ENCODE measurements at places on chromosomes 1 and 21.

DNA sequence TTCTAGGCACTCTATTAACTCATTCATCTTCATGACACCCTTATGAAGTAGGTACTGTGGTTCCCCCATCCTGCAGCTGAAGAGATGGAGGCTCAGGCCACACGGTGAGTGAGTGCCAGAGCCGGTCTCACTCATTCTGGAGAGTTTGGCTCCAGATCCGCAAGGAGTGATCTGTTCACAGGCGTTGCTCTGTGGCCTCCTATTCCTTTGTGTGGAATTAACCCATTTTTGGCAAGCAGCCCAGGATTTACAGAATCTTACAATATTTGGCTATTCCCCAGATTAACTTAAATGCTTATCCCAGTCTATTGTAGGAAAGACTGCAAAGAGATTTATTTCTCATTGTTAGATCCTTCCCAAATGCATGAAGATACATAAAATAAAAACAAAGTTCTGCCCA lies 29.6 kb downstream of the KIAA0040 start:
- no peak for DNase-seq

DNA sequence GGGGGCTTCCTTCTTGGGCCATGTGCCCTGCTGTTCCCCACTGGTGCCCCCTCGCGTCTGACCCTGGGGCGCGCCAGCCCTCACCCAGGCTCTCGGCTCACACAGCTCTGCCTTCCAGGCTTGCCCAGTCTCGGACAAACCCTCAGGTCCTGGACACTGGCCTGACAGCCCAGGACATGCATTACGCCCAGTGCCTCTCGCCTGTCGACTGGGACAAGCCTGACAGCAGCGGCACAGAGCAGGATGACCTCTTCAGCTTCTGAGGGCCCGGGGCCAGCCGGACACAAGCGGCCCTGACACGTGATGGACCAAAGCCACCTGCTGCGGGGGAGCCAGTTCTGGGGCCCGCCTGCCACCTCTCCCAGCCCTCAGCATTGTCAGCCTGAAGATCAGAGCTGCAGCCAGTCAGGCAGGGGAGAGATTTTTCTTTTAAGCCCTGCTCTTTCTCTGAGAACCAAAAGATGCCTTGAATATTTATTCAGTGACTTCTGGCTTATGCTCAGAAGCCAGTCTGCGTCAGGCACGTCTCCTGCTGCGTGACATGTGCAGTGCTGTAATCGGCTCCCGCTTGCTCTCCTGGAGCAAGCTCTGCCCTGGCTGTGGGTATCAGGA lies 23.4 kb downstream of the LDLRAP1 start:
- DNase-seq, result no peak

- no peak for DNase-seq
These were observed 1.0 kb upstream of the CDKN2C start for GRCh38 chr1:50968821-50969610.

DNA sequence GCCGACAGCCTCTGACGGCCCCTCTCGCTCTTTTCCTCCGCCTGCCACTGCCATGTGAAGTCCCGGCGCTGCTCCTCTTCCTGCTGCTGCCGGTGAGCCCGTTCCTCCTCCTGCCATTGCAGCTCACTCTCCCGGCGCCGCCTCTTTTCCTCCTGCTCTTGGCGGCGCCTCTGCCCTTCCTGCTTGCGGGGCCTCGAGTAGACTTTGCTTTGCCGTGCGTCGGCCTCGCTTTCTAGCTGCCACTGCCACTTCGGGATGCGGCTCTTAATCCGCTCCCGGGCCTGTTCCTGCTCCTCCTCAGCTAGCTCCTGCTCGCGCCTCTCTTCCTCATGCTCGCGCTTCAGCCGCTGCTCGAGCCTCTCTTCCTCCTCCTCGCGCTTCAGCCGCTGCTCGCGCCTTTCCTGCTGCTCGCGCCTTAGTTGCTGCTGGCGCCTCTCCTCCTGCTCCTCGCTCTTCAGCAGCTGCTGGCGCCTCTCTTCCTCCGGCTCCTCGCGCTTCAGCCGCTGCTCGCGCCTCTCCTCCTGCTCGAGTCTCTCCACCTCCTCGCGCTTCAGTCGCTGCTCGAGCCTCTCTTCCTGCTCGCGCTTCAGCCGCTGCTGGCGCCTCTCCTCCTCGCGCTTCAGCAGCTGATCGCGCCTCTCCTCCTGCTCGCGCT lies 4.3 kb downstream of the TCHH start:
- no peak for DNase-seq

DNA sequence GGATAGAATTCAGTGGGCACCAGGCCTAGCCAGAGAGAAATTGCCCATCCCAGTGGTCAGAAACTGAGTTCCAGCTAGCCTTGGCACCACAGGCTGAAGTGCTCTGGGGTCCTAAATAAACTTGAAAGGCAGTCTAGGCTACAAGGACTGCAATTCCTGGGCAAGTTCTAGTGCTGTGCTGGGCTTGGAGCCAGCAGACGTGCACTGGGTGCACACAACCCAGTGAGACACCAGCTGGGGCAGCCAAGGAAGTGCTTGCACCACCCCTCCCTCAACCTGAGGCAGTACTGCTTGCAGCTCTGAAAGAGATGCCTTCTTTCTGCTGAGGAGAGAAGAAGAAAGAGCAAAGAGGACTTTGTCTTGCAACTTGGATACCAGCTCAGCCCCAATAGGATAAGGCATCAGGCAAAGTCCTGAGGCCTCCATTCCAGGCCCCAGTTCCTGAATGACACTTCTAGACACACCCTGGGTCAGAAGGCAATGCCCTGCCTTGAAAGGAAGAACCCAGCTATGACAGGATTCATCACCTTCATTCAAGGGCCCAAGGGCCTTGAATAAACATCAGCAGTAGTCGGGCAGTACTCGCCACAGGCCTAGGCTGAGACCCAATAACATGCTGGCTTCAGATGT lies 55.1 kb downstream of the OVGP1 start:
- no peak for DNase-seq

DNA sequence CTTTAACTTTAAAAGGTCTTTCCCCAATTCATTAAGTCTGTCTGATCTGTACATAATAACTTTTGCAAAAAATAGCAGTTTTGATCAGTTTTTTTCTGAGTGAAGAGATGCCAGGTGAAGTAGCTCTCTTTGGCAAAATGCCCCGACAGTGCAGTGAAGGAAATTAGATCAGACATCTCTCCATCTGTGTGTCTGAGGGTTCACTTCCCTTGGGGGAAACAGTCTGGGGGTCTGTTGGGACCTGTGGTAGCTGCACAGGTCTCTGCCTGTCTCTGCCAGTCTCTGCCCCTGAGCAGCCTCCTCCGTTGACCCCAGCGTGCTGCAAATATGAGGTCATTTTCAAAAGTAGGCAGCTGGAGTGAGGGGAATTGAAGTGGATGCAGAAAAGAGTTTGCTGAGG lies 54.5 kb downstream of the TBCE start:
- DNase-seq, result no peak

DNA sequence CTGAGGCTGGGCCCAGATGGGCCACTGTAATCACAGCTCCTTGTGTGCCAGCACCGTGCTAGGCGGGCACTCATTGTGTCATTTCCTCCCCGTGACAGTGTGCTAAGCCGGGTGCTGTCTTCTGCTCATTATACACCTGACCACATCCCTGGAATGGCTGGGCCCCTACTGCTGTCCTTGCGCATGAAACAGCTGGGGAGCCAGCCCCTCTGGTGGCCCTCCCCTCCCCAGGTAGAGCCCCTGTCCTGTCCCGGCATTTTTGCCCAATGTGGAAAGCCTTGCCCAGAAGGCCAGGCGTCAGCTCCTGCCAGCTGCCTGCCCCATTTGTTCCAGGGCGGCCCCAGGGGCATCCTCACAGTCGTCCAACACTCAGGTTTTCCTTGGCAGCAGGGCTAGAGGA lies 107.4 kb upstream of the CASZ1 start:
- DNase-seq, result no peak

- DNase-seq, result no peak
These were observed 189.0 kb downstream of the NFIA start for GRCh38 chr1:61271412-61271789.

GRCh38 chr21:33554236-33554981 lies 11.6 kb downstream of the SON start:
- DNase-seq, result no peak

DNA sequence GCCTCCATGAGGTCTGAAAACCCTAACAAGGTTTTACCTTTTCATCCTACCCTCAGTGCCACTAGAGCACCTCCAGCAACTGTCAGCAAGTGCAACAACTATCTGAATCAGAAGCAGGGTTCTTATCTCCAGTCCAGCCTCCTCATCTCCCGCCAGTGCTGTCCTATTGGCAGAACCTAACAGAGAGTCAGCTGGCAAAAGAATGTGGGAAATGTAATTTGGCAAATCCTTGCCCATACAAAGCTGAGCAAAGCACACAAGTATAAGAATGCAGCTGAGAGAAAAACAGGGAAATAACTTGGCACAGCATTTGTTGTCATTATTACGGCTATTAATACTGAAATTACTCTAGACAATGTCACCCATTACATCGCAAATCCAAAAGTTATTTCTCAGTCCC lies 124.2 kb downstream of the ATP6V1G3 start:
- no peak for DNase-seq

GRCh38 chr1:48596046-48596445 lies 124.0 kb upstream of the SPATA6 start:
- DNase-seq, result no peak

GRCh38 chr1:232333419-232333767 lies 296.5 kb downstream of the SIPA1L2 start:
- no peak for DNase-seq

GRCh38 chr1:10152709-10153284 lies 57.6 kb upstream of the KIF1B start:
- peak; percentile 19 for DNase-seq

DNA sequence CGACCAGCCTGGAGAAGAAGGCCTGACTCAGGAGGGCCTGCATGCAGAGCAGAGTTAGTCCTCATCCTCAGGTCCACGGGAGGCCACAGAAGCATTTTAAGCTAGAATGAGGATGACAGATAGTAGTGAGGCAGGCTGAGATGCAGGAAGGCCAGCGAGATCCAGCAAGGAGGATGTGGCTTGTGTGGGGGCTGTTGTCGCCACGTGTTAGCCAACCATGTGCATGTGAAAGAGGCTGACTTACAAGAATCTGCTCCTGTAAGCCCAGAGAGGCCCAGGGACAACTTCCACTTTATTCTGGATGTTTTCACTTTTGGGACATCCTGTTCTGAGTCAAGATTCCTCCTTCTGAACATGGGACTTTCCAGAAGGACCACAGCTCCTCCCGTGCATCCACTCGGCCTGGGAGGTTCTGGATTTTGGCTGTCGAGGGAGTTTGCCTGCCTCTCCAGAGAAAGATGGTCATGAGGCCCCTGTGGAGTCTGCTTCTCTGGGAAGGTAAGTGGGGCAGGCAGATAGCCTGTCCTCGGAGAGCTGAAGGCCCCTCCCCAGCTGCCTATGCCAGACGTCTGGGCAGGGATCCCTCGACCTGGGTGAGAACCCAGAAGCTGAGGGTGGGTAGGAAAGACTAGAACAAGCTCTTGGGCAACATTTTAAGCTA lies at the start of gene SLAMF8:
TSS of gene SLAMF8 (plus strand) at position 433 of the 661 bp plus-strand sequence. CDS start at position 459, 26 bp downstream.
- no peak for DNase-seq

DNA sequence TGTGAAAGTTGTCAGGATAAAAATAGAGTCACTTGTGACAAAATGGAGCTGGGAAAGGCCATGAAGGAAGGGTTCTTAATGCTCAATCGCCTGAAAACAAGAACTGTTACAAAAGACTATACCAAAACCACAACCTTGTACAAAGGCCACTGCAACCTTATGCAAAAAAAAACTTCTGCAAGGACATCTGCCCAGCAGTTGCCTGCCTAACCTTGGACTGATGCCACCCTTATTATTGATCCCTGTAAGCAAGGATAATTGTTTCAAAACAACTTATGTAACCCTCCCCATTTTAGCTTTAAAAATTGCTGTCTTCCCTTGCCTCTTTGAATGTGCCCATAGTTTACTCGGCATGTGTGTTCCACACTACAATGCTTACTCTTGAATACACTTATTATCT lies 5.7 kb downstream of the ALG14 start:
- DNase-seq, result no peak

GRCh38 chr1:109931911-109932636 lies 21.4 kb downstream of the CSF1 start:
- DNase-seq, result no peak

- DNase-seq, result peak; percentile 53
These were observed 18.8 kb downstream of the ADGRB2 start for GRCh38 chr1:31745096-31745945.

DNA sequence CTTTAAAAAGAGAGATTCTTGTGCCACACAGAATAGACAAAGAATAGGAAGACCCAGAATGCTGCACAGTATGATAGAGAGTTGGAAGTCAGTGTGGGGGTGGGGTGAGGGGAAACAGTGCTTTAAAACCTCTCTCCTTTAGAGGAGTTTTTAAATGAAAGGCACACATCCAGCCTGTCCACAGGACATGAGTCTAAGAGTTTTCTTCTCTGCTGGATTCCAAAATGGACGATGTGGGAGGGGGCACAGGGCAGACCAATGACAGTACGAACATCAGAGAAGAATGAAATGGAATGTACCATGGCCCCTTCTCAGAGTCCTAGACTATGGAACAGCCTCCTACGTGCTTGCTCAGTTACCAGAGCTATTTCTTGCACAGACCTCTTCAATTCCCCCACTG lies 458.2 kb upstream of the DAB1 start:
- no peak for DNase-seq

GRCh38 chr1:39412892-39413291 lies 78.5 kb upstream of the BMP8A start:
- no peak for DNase-seq

- no peak for DNase-seq
These were observed 5.6 kb upstream of the DEGS1 start for GRCh38 chr1:224177356-224177999.

DNA sequence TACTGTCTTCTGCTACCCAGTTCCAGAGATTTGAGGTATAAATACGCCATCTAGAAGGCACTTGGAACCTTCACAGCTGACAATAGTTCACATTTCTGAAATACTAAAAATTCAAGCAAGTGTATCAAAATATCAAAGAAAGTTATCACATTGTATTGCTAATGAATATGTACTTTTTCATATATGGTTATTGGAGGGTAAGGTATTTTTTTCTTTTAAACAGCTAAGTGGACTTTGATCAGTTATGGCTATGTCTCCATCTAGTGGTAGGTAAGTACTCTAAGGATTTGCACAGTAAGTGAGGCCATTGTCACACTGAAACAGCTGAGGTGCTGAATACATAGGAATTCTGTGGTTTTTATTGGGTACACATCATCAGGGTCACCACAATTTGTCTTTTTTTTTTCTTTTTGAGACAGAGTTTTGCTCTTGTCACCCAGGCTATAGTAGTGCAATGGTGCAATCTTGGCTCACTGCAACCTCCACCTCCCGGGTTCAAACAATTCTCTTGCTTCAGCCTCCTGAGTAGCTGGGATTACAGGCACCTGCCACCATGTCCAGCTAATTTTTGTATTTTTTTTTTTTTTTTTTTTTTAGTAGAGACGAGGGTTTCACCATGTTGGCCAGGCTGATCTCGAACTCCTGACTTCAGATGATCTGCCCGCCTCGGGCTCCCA lies 49.1 kb upstream of the CR2 start:
- DNase-seq, result peak; percentile 49

GRCh38 chr1:14780271-14780670 lies 181.8 kb downstream of the KAZN start:
- DNase-seq, result no peak

DNA sequence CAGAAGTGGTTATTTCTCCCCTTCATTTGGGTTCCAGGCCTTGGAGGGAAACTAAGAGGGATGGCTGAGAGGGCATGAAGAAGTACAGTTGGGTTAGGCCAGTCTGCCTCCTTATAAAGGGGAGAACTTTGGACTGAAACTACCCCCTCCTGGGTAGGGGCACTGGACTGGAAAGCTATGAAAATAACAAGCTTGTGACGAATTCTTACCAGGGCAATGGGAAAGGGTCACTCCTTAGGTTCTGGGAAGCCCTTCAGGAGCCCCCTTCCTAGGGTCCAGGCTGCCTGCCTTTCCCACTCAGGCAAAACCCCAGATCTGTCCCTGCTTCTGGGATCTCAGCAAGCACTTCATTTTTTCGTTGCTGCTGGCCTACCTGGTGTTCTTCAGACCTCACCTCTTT lies 9.8 kb upstream of the P3R3URF start:
- DNase-seq, result no peak
